ENCODE measurements at places on chromosomes 6 and 20. TPM values are rescaled to one million over a fixed set of nuclear protein-coding genes. Genes with fewer than 3 reads are reported as not detected.
A peak's percentile ranks its signal among the peaks of the same experiment; 100 is the strongest.

GRCh38 chr20:50379049-50379990, 130.9 kb upstream of the PTPN1 start:
- H3K4me1 ChIP-seq, result peaks cover 31% of the 10 kb centered on the region
- DNase-seq, result no peak
- H3K4me3 ChIP-seq, result no peak overlapping the region
- peak overlapping the region; percentile 0 for H3K27ac ChIP-seq

The RAMACL gene
- 0.20 TPM for total RNA-seq

DNA sequence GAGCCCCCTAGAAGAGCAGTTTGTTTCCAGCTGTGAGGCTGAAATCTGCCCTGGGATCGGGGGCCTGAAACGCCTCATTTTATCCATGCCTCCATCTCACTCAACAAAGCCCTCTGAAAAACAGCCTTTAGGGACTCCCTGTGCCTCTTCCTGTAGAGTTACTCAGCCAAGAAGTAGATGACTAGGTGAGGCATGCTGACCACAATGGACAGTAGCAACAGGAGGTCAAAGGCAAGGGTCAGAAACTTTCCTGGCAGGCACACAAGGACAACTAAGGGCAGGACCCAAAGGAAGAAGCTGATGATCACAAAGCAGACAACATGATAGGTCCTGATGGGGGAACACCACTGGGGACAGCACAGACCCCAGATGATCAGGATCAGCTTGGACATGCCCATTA, 12.8 kb downstream of the MAS1L start:
- H3K4me3 ChIP-seq, result no peak overlapping the region
- no peaks in the 10 kb centered on the region for H3K27me3 ChIP-seq
- H3K27ac ChIP-seq, result no peak overlapping the region

DNA sequence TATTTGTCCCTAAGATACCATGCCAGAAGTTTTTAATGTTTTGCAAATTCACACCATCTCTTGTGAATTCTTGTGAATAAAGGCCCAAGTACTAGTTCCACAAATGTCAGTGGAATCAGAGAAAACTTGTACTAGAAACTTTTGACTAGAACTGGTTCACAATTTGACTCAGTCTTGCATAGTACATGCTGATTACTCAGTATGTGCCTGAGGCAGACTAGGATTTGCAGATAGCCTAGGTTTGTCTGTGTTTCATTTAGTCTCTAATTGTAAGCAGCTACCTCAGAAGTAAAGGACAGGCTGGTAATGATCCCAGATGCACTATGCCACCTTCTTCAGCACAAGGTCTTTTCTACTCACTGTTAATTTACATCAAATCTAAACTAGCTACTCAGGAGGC, 34.2 kb upstream of the GSTA4 start:
- H3K36me3 ChIP-seq, result no peaks in the 10 kb centered on the region
- DNase-seq, result no peak
- no peaks in the 10 kb centered on the region for H3K4me1 ChIP-seq
- H3K27ac ChIP-seq, result no peak overlapping the region
- H3K4me3 ChIP-seq, result no peak overlapping the region

DNA sequence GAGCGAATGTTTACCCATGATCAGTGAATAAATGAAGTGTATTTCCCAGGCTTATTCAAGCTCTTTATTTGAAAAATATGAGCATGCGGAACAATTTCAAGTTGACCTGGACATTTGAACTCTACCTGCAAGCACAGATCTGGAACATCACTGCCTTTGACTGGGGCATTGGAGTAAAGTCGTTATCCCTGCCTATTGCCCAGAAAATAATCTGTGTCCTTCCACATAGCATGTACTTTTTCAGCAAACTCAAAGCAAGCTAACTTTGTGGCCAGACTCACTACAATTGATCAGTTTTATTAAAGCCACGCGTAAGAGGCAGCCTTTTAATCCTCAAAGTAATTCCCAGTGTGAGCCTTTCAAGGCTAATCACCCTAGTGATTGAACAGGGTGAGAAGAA, 73.4 kb upstream of the PAK5 start:
- no peaks in the 10 kb centered on the region for H3K27me3 ChIP-seq
- no peaks in the 10 kb centered on the region for H3K36me3 ChIP-seq
- DNase-seq, result no peak
- H3K4me3 ChIP-seq, result no peak overlapping the region
- no peaks in the 10 kb centered on the region for H3K4me1 ChIP-seq
- no peak overlapping the region for H3K27ac ChIP-seq

DNA sequence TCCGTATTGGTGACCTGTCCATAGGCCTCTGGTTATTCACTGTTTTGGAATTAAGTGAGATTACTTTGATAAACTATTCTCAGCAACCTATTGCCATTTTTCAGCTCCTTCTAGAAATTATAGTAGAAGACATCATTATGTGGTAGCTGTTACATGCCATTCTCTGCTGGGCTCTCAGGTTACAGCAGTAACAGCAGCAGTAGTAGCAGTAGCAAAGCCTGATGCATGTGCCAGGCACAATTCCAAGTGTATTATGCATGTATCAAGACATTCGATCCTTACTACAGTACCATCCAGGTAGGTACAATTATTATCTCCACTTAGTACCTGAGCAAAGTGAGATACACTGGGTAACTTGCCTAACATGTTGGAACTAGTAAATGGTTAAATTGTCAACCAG, 74.3 kb downstream of the RPS12 start:
- H3K27me3 ChIP-seq, result no peaks in the 10 kb centered on the region
- no peaks in the 10 kb centered on the region for H3K36me3 ChIP-seq
- DNase-seq, result no peak

DNA sequence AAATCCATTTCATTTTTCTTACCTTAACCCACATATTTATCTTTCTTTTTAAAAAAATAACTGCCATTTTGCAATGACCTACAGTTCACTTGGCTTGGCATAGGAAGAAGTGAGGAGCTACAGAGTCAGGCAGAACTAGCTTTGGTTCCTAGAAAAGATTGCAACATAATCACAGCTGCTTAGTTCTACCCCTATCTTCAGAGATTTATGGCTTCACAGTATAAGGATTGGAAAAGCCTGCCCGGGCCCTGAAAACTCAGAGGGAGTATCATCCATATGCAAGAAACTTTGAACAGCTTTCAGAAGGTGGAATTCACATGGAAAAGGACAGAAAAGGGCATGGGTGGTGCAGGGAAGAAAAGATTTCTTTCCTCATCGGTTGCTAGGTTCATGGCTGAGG, 774.3 kb upstream of the CHD6 start:
- H3K4me1 ChIP-seq, result no peaks in the 10 kb centered on the region
- H3K4me3 ChIP-seq, result no peak overlapping the region
- no peaks in the 10 kb centered on the region for H3K36me3 ChIP-seq
- no peaks in the 10 kb centered on the region for H3K27me3 ChIP-seq
- H3K27ac ChIP-seq, result no peak overlapping the region

DNA sequence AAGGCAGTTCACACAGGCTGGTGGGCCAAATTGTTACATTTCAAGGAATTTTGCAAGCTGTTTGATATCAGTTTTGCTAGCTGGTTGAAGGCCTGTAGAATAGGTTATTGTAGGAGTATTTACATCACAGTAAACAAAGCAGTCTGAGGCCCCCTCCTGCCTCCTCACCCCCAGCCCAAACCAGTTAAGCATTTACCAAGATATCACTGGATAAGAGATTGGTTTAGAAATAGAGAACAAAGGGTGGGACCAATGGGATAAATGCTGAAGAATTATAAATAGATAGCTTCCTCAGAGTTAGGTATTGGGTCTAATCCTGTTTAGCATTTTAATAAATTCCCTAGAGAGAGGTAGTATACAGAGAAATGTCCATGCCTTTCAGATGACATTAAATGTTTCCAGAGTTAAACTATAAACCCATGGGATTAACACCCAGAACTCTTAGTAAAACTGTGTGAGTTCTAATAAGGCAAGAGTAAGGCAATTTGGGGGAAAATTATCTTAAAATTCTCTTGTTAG, 2.3 kb upstream of the PHACTR2 start:
- H3K4me3 ChIP-seq, result no peak overlapping the region
- no peaks in the 10 kb centered on the region for H3K27me3 ChIP-seq
- no peak for DNase-seq
- peaks cover 52% of the 10 kb centered on the region for H3K4me1 ChIP-seq

- no peak for DNase-seq
- no peaks in the 10 kb centered on the region for H3K27me3 ChIP-seq
- H3K4me3 ChIP-seq, result no peak overlapping the region
- H3K4me1 ChIP-seq, result no peaks in the 10 kb centered on the region
These were observed 14.2 kb downstream of the PPP1R14C start for GRCh38 chr6:150157081-150157480.

- H3K27ac ChIP-seq, result no peak overlapping the region
- H3K27me3 ChIP-seq, result no peaks in the 10 kb centered on the region
- H3K4me1 ChIP-seq, result no peaks in the 10 kb centered on the region
- no peak for DNase-seq
- H3K36me3 ChIP-seq, result no peaks in the 10 kb centered on the region
These were observed 499.3 kb downstream of the CDKAL1 start for GRCh38 chr6:21033575-21034026.

DNA sequence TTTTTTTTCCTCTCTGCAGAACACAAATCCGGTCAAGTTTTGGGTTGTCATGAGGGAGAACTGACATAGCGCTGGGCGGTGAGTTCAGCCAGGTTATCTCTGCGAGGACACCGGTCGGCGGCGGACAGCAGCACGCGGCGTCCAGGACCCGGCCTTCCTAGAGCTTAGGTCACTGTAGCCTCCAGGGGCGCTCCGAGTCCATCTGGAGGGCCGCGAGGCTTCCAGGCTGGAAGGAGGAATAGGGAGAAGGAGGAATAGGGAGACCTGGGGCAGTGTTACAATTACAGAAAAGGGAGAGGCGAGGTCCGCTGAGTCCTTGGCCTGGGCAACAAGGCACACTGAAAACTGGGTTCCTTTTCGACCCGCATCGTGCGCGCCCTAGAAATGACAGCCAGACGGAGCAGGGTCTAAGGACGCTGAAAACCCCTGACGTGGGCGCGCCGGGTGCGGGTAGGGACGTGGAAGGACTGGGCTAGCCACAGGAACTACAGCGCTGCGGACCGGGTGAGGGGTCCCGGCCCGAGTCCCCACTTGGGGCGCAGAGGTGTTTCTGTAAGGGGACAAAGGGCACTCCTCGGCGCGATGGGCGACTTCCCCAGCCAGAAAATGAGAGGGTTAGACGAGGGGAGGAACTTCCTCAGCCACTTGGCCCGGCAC, 536 bp upstream of the FNDC1 start:
- no peaks in the 10 kb centered on the region for H3K4me1 ChIP-seq
- H3K27me3 ChIP-seq, result 0 out of 2 replicates have a peak, but pooled peaks cover 2% of the 10 kb centered on the region
- no peak overlapping the region for H3K4me3 ChIP-seq
- no peak for DNase-seq

The HUS1B gene
- total RNA-seq, result 0.79 TPM

DNA sequence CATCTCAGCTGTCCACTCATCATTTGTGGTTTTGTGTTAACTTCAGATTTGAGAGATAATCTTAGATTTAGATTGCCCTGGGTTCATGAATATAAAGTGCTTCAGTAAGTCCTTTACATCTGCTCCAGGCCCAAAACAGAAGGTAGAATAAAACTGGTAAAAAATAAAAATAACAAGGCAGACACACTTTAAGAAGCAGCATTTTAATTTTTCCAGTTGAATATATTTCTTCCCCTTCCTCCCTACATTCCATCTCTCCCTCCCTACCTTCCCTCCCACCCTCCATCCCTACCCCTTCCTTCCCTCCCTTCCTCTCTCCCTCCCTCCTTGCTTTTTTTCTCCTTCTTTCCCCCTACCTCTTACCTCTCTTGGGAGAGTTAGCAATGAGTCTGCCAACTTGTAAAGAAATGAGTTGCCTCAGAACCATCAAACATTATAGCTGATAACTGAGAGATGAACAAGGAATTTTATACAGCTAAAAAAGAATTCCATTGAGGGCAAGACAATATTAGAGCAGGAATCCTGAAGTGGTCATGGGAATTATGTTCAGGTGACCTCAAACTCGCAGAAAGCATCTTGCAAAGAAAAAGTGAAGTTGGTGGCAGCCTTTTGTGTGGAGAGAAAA, 145.0 kb upstream of the SOX4 start:
- no peaks in the 10 kb centered on the region for H3K36me3 ChIP-seq
- DNase-seq, result no peak
- H3K27me3 ChIP-seq, result no peaks in the 10 kb centered on the region
- H3K4me1 ChIP-seq, result peaks cover 13% of the 10 kb centered on the region

GRCh38 chr6:52724042-52724405, 39.3 kb downstream of the GSTA2 start:
- no peak for DNase-seq
- H3K4me1 ChIP-seq, result peaks cover 54% of the 10 kb centered on the region
- H3K27ac ChIP-seq, result peak overlapping the region; percentile 97
- no peak overlapping the region for H3K4me3 ChIP-seq

DNA sequence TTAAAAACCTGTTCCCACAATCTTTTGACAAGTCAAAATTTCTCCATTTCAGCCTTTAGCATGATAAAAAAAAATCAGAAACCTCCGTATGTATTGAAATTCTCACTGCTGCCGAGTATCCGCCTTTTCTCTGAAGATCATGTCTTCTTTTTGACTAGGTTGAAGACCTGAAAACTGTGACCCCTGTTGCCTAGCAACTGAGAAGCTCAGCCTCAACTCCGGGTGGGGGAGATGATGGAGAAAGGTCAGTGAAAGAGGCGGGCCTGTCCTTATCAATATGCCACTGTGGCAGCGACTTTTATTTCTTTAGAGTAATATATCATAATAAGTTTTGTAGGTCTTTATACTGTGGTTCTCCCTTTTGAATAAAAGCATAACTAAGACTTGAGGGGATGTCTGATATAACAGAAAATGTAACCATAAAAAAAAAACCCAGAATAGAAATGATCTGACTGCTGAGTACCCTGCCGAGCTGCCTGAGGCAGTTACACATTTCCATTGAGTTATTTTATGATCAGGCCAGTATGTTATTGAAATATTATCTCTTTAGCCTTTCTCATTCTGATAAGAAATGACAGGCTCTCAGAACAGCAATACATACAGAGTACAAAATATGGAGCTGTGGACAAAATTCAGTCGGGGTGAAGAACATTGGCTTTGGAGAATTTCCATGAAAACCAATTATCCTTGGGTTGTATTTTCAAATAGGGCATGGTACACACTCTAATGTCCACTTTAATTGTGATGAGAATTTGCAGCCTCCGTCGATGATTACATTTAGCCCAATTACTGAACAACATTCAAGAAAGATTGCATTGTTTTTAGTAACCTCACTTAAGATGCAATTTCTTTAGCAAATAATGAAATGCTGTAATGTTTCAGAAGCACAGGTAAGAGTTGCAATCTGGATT, 136.7 kb upstream of the EEF1E1 start:
- H3K27ac ChIP-seq, result peak overlapping the region; percentile 79
- no peak overlapping the region for H3K4me3 ChIP-seq
- H3K4me1 ChIP-seq, result peaks cover 85% of the 10 kb centered on the region
- H3K27me3 ChIP-seq, result no peaks in the 10 kb centered on the region
- no peak for DNase-seq
- H3K36me3 ChIP-seq, result no peaks in the 10 kb centered on the region

- peaks cover 5% of the 10 kb centered on the region for H3K4me1 ChIP-seq
- no peaks in the 10 kb centered on the region for H3K27me3 ChIP-seq
- no peak overlapping the region for H3K27ac ChIP-seq
- peak; percentile 71 for DNase-seq
- H3K4me3 ChIP-seq, result no peak overlapping the region
These were observed 79.8 kb upstream of the CHD6 start for GRCh38 chr20:41697861-41698559.

- no peak overlapping the region for H3K27ac ChIP-seq
- H3K27me3 ChIP-seq, result no peaks in the 10 kb centered on the region
- no peaks in the 10 kb centered on the region for H3K36me3 ChIP-seq
- no peak for DNase-seq
- no peak overlapping the region for H3K4me3 ChIP-seq
These were observed 456.9 kb upstream of the JAG1 start for GRCh38 chr20:11130554-11131166.
